H7 (cell line): ENCODE measurements at places on chromosomes 6 and 20.
A peak's percentile ranks its signal among the peaks of the same experiment; 100 is the strongest.

- DNase-seq, result peak; percentile 30
Measured at GRCh38 chr6:167714152-167714551, 112.6 kb upstream of the AFDN start.

DNA sequence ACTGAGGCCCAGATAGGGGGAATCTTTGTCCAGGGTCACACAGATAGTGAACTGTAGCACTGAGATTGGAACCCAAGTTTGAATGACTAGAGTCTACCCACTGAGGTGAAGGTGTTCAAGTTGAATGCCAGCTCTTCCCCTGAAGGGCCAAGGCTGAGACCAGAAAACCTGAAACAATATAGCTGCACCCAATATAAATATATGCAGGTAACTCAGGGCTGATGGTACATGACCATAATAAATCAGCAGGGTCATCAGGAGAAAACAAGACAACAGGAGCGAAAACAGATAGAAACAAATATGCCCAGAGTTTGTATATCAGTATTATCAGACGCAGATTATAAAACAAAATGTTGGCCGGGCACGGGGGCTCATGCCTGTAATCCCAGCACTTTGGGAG, 4.0 kb upstream of the RBCK1 start:
- DNase-seq, result no peak

DNA sequence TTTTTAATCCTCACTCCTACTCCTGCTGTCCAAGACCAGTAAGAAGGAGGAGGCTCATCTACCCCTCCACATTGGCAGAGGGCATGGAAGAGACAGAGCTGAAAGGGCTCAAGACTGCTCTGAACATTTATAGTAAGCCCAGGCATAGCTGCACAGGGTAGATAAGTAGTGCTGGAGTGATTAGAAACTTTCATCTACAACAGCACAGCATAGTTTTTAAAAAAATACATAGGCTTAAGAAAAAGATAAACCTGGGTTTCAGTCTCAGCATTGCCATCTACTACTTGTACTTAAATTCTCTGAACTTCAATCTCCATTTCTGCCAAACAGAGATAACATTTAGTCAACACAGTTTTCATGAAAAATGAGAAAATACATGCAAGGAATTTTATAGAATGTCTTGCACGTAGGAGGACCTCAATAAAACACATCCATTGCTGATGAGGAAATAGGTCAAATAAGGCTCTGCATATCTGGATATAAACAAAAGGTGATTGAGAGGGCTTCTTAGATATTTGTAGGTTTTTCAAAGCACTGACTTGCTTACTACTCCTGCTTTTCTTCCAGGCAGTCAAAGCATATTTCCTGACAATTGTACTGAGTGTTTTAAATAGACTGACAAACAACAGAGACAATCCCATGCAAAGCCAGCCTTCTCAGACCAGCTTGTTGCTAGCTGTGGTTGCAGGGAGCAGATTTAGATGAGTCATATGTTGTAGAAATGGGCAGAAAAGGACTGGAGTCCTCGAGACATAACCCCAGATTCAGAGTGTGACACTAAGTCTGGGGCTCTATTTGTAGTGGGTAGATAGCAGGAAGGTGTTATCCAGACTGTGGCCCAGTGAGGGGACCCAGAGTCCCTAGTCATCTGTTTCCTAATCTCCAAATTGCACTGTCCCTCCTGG, 107.4 kb upstream of the TAB2 start:
- DNase-seq, result no peak

- DNase-seq, result no peak
Measured at GRCh38 chr6:74912234-74912633, 293.6 kb downstream of the COL12A1 start.

DNA sequence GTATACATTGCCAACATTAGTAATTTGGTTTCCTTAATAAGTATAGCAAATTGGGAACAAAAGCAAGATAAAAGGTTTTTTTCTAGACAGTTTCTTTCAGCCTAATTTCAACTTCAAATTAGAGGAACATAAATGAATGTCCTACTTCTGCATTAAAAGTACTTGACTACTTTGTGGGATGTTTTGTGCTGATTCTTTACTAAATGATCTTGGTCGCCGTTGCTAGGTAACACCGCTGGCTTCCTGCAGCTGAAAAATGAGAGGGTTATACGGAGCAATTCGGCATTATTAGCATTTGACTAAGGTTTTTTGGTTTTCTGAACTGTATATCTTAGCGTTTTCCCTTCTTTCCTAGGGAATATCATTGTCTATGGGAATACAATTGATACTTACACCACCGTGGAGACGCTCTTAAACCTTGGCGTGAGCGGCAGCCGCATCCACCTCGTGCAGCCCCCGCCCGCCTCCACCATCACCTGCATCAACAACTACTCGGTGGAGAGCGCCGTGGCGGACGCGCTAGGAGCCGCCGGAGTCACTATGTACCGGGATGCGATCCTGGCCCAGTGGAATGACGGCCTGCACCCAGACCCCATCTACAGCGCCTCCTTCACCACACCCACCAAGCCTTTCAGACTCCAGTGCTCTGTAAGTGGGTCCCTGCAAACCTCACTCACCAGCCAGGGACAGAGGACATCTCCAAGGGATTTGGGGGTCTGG, 90.9 kb upstream of the INSM1 start:
- no peak for DNase-seq

DNA sequence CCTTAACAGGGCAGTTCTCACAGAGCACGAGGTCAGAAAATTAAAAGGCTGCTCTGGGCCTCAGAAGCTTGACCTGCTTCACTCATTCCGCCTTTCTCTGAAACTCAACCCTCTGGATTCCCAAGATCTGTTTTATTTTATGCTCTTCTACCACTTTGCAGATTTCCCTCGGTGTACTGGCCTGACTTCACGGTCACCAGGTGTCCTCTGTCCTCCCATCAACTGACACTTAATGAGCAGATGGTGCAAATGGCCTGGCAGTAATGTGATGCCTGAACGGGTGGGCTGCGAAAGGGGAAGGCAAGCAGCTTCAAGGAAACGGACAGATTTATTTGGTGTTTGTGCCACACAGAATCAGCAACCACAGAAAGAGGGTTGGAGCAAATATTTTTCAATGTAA, 169.7 kb upstream of the TFAP2D start:
- no peak for DNase-seq

- no peak for DNase-seq
Measured at GRCh38 chr20:18847226-18847755, 33.7 kb downstream of the SCP2D1 start.

GRCh38 chr6:14177413-14178082, 60.0 kb downstream of the CD83 start:
- no peak for DNase-seq

GRCh38 chr6:22529866-22530265, 39.5 kb upstream of the HDGFL1 start:
- no peak for DNase-seq
